Spleen (tissue), 13 donors: ENCODE measurements at places on chromosomes 3 and 15. TPM values are rescaled to one million over a fixed set of nuclear protein-coding genes. Genes with fewer than 3 reads are reported as not detected.

DNA sequence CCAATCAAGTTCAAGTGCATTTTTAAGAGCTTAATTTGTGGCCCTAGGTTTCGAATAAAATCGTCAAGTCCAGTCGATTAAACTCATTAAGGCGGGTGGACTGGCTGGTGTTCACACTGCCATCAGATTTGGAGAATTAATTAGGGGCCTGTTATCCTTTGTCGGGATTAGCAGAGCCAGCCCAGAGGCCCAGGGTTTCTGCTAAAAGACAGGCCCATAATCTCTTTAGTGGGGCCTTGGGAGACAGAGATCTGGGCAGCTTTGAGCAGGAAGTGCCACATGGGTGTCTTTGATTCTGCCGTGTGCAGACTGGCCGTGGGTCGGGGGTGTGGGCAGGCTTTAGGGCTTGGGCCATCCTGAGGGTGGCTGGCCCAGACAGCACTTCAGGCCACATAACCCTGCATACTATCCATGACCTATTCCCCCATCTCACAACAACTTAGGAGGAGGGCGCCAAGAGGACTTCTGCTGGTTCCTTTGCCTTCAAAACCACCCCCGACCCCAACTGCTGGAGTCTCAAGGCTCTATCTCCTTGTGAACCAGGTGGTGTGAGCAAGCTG, 94.7 kb downstream of the PLXNA1 start:
- DNase-seq = peak; percentile 34
- H3K36me3 ChIP-seq = no peaks in the 10 kb centered on the region
- H3K27ac ChIP-seq = no peak overlapping the region
- H3K4me1 ChIP-seq = no peaks in the 10 kb centered on the region

- no peaks in the 10 kb centered on the region for H3K36me3 ChIP-seq
- no peak overlapping the region for H3K4me3 ChIP-seq
- H3K27ac ChIP-seq = no peak overlapping the region
- DNase-seq = no peak
These were observed 34.3 kb downstream of the DNAJB8 start for GRCh38 chr3:128432301-128432970.

GRCh38 chr3:180678231-180678630, 1.1 kb downstream of the CCDC39 start:
- peaks cover 26% of the 10 kb centered on the region for H3K27me3 ChIP-seq
- no peak overlapping the region for H3K4me3 ChIP-seq
- no peaks in the 10 kb centered on the region for H3K36me3 ChIP-seq
- DNase-seq = no peak

DNA sequence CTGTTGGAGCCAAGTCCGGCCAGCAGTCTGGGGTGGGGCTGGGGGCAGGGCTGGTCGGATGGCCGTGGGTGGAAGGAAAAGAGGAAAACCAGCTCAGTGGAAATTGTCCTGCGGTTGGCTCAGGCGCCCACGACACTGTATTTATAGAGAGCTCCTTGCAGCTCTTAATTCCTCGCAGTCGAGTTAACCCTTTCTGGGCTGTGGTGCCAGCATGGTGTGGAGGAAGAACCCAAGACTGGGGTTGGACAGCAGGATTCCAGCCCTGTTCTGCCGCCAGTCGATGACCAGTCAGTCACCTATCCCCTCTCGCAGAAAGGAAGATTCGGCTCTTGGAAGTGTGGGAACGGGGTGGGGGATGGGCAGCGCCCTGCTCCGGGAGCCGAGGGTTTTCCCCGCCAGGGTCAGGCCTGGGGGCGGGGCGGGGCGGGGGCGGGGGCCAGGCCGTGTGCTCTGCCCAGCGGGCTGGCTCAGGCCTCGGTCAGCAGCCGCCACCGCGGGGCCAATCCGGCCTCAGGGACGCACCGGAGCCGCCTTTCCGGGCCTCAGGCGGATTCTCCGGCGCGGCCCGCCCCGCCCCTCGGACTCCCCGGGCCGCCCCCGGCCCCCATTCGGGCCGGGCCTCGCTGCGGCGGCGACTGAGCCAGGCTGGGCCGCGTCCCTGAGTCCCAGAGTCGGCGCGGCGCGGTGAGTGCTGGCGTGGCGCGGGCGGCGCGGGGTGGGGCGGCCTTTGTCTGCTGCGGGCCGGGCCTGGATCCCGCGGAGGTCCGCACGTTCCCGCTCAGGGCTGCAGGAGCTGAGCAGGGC, at the start of gene CD276:
Gene CD276, plus strand, starts transcription at position 607 of the 804 bp plus-strand sequence. CDS start 15,257 bp downstream, outside the sequence.
- H3K27me3 ChIP-seq = peaks cover 26% of the 10 kb centered on the region
- peak within 1 kb of the TSS; percentile 54 for H3K27ac ChIP-seq
- H3K4me1 ChIP-seq = peaks cover 27% of the 10 kb centered on the region
- no peaks in the 10 kb centered on the region for H3K36me3 ChIP-seq

GRCh38 chr3:14689247-14689980, 14.5 kb downstream of the C3orf20 start:
- peaks cover 2% of the 10 kb centered on the region for H3K4me1 ChIP-seq
- no peak for DNase-seq
- H3K36me3 ChIP-seq = no peaks in the 10 kb centered on the region
- H3K27me3 ChIP-seq = no peaks in the 10 kb centered on the region
- H3K27ac ChIP-seq = no peak overlapping the region

DNA sequence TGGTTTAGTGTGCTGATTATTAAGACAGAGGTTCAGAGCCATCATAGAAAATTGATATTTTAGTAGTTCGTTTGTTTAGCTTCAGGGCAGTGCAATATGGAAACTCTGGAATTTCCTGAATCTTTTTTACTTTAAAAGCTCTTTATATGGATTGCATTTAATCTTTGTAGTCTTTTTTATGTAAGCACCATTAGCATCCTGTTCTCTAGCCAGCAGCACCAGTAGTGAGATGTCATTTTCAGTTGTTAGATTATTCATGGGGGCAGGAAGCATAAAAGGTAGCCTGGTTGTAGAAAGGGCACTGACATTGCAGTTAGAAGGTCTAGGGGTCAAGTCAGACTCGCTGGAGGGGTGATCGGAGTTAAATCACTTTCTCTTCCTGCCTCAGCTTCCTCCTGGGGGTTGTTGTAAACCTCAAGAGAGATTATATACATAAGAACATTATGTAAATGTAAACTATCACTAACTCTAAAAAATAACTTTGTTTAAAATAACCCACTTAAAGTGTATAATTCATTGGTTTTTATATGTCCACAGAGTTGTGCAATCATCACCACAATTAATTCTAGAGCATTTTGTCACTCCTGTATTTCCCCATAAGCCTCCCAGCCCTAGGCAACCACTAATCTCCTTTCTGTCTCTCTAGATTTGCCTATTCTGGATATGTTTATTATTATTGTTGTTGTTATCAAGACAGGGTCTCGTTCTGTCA, 31.4 kb upstream of the ITPKA start:
- peaks cover 52% of the 10 kb centered on the region for H3K36me3 ChIP-seq
- peaks cover 7% of the 10 kb centered on the region for H3K4me1 ChIP-seq
- no peak for DNase-seq
- H3K27ac ChIP-seq = no peak overlapping the region
- H3K27me3 ChIP-seq = no peaks in the 10 kb centered on the region
- no peak overlapping the region for H3K4me3 ChIP-seq

- no peaks in the 10 kb centered on the region for H3K27me3 ChIP-seq
- no peaks in the 10 kb centered on the region for H3K36me3 ChIP-seq
- DNase-seq = no peak
- H3K27ac ChIP-seq = no peak overlapping the region
- H3K4me3 ChIP-seq = no peak overlapping the region
These were observed 39.4 kb upstream of the PPARG start for GRCh38 chr3:12249519-12249918.

GRCh38 chr3:8793242-8793641, 23.8 kb upstream of the OXTR start:
- no peaks in the 10 kb centered on the region for H3K36me3 ChIP-seq
- no peak overlapping the region for H3K27ac ChIP-seq
- no peak overlapping the region for H3K4me3 ChIP-seq
- DNase-seq = no peak

GRCh38 chr3:30368978-30369377, 237.4 kb upstream of the TGFBR2 start:
- H3K4me3 ChIP-seq = no peak overlapping the region
- DNase-seq = no peak
- H3K27me3 ChIP-seq = no peaks in the 10 kb centered on the region
- H3K27ac ChIP-seq = no peak overlapping the region
- H3K36me3 ChIP-seq = no peaks in the 10 kb centered on the region

DNA sequence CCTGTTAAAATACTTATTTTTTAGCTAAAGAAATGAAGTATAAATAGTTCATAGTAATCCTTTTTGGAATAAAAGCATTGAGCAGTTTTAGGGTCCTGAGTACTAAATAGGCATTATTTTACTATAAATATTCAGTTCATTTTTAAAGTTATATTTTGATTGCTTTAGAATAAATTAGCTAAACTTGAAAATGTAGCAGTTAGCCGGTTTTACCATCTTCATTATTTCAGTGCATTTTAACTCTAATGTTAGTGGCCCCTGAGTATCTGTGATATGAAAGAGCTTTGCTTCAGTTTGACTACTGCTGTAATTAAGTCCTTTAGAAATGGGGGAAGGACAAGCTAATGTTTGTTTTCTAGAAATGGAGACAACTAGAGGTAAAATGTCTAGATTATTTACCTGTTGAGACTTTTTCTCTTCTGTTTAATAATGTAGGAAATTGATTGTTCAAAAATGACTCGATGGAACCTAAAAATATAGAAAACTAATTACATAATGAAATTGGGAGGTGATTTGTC, 3.6 kb downstream of the SMC4 start:
- DNase-seq = no peak
- H3K4me3 ChIP-seq = peak overlapping the region; percentile 5
- no peaks in the 10 kb centered on the region for H3K4me1 ChIP-seq
- H3K27ac ChIP-seq = peak overlapping the region; percentile 97
- peaks cover 21% of the 10 kb centered on the region for H3K27me3 ChIP-seq
- no peaks in the 10 kb centered on the region for H3K36me3 ChIP-seq

GRCh38 chr15:61003437-61004218, 225.5 kb downstream of the RORA start:
- no peak overlapping the region for H3K27ac ChIP-seq
- H3K4me1 ChIP-seq = no peaks in the 10 kb centered on the region
- no peak for DNase-seq

- H3K4me1 ChIP-seq = no peaks in the 10 kb centered on the region
- H3K36me3 ChIP-seq = no peaks in the 10 kb centered on the region
- no peaks in the 10 kb centered on the region for H3K27me3 ChIP-seq
- DNase-seq = no peak
These were observed 328.0 kb upstream of the MANF start for GRCh38 chr3:51057121-51057520.

- no peak overlapping the region for H3K4me3 ChIP-seq
- H3K27ac ChIP-seq = no peak overlapping the region
These were observed 106.8 kb downstream of the WNT7A start for GRCh38 chr3:13772885-13773745.

- H3K27me3 ChIP-seq = no peaks in the 10 kb centered on the region
- no peaks in the 10 kb centered on the region for H3K4me1 ChIP-seq
- H3K36me3 ChIP-seq = no peaks in the 10 kb centered on the region
- DNase-seq = no peak
- H3K4me3 ChIP-seq = no peak overlapping the region
These were observed 91.8 kb upstream of the ALCAM start for GRCh38 chr3:105274958-105275357.

- no peaks in the 10 kb centered on the region for H3K36me3 ChIP-seq
- peaks cover 14% of the 10 kb centered on the region for H3K4me1 ChIP-seq
- DNase-seq = peak; percentile 87
- peak overlapping the region; percentile 54 for H3K4me3 ChIP-seq
These were observed 810 bp upstream of the THRB start for GRCh38 chr3:24495326-24495994.

GRCh38 chr3:50323614-50324199, 1.2 kb upstream of the HYAL2 start:
- H3K4me3 ChIP-seq = peak overlapping the region; percentile 2
- H3K27me3 ChIP-seq = no peaks in the 10 kb centered on the region
- H3K4me1 ChIP-seq = peaks cover 85% of the 10 kb centered on the region
- DNase-seq = peak; percentile 89

GRCh38 chr3:3800080-3800455, 837 bp downstream of the LRRN1 start:
- no peaks in the 10 kb centered on the region for H3K36me3 ChIP-seq
- H3K4me1 ChIP-seq = peaks cover 43% of the 10 kb centered on the region
- peak; percentile 82 for DNase-seq
- no peak overlapping the region for H3K27ac ChIP-seq
- H3K27me3 ChIP-seq = peaks cover 18% of the 10 kb centered on the region
- H3K4me3 ChIP-seq = peak overlapping the region; percentile 71

GRCh38 chr15:91447991-91448644, 348.1 kb downstream of the SV2B start:
- no peak overlapping the region for H3K4me3 ChIP-seq
- H3K4me1 ChIP-seq = no peaks in the 10 kb centered on the region
- no peak for DNase-seq
- H3K36me3 ChIP-seq = no peaks in the 10 kb centered on the region

- peak; percentile 78 for DNase-seq
- H3K27ac ChIP-seq = no peak overlapping the region
- peaks cover 57% of the 10 kb centered on the region for H3K27me3 ChIP-seq
- peak overlapping the region; percentile 74 for H3K4me3 ChIP-seq
These were observed 13.7 kb downstream of the PAK6 start for GRCh38 chr15:40252438-40253166.

GRCh38 chr3:128725547-128726022, 398 bp upstream of the RAB7A start:
- H3K36me3 ChIP-seq = no peaks in the 10 kb centered on the region
- peak overlapping the region; percentile 95 for H3K27ac ChIP-seq
- H3K4me3 ChIP-seq = peak overlapping the region; percentile 97
- no peak for DNase-seq
- peaks cover 45% of the 10 kb centered on the region for H3K4me1 ChIP-seq

GRCh38 chr3:186219211-186219638, 110.3 kb upstream of the ETV5 start:
- H3K4me3 ChIP-seq = no peak overlapping the region
- H3K27ac ChIP-seq = no peak overlapping the region
- H3K4me1 ChIP-seq = no peaks in the 10 kb centered on the region
- no peaks in the 10 kb centered on the region for H3K27me3 ChIP-seq
- no peaks in the 10 kb centered on the region for H3K36me3 ChIP-seq
- no peak for DNase-seq

DNA sequence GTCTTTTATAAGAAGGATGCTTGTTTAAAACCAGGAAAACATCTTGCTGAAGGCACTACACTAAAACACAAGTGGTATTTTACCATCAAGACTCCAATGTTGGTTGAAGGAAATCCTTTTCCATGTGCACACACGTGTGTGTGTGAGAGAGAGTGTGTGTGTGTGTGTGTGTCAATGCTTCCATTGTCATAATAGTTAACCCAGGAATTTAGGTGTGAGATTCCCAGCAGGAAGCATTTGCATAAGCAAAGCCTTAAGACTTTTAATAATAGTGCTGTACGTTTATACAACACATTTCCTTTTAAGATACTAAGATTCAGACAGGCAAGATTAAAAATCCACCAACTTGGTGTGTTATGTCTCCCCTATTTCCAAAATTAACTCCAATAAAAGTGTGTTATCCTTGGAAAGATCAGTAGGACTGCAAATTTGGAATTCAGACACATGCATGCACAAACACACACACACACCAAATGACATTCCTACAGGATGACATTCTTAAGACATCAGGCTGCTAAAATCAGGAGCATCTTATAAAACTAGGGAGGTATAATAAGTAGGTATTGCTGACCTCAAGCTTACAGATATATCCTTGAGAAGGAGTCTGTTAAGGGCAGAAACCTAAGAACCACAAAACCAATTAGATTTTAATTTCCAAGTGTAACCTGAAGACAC, 18.3 kb downstream of the LMCD1 start:
- DNase-seq = no peak
- H3K4me3 ChIP-seq = no peak overlapping the region
- peaks cover 9% of the 10 kb centered on the region for H3K36me3 ChIP-seq
- peak overlapping the region; percentile 13 for H3K27ac ChIP-seq
- peaks cover 9% of the 10 kb centered on the region for H3K4me1 ChIP-seq

- H3K27ac ChIP-seq = no peak overlapping the region
- DNase-seq = no peak
- H3K36me3 ChIP-seq = no peaks in the 10 kb centered on the region
- H3K4me1 ChIP-seq = no peaks in the 10 kb centered on the region
These were observed 274.8 kb downstream of the THSD4 start for GRCh38 chr15:71390096-71390495.

ANKUB1 gene
- not detected for total RNA-seq

SLC22A13 gene
- total RNA-seq = 1.6 TPM

CADPS gene
- 0.60 TPM for total RNA-seq

TRPM1 gene
- total RNA-seq = not detected

GADL1 gene
- total RNA-seq = 0.16 TPM
